H4 (cell line): ENCODE measurements at places on chromosomes 2 and 18. TPM values are rescaled to one million over a fixed set of nuclear protein-coding genes. Genes with fewer than 3 reads are reported as not detected.

CSRNP3 gene
- 2.7 and 3.7 TPM in 2 replicates for total RNA-seq

TGFA gene
- 19.7 and 32.2 TPM in 2 replicates for total RNA-seq

STRN gene
- 4.0 and 4.3 TPM in 2 replicates for total RNA-seq

PLEK gene
- total RNA-seq = 0.12 TPM in 1 of 2 replicates, not detected in the other

FEV gene
- total RNA-seq = not detected in 2 replicates

ARHGAP25 gene
- total RNA-seq = 0.49 and 0.56 TPM in 2 replicates

THSD7B gene
- total RNA-seq = 0.23 and 0.35 TPM in 2 replicates

ATP8B1 gene
- 0.64 and 1.8 TPM in 2 replicates for total RNA-seq

FAP gene
- total RNA-seq = 2.1 and 3.3 TPM in 2 replicates

ITGA4 gene
- 47.6 and 59.4 TPM in 2 replicates for total RNA-seq

DSC3 gene
- total RNA-seq = 0.02 TPM in 1 of 2 replicates, not detected in the other

FIGN gene
- total RNA-seq = 2.4 and 2.7 TPM in 2 replicates

UGT1A8 gene
- not detected in 2 replicates for total RNA-seq

ZBTB14 gene
- 17.6 and 18.0 TPM in 2 replicates for total RNA-seq

CD8B gene
- not detected in 2 replicates for total RNA-seq

HOXD12 gene
- not detected in 2 replicates for total RNA-seq

SCYGR4 gene
- not detected in 2 replicates for total RNA-seq

GPC1 gene
- total RNA-seq = 17.9 and 25.7 TPM in 2 replicates

PID1 gene
- total RNA-seq = 2.0 and 2.5 TPM in 2 replicates

MITD1 gene
- 23.8 and 24.1 TPM in 2 replicates for total RNA-seq

SERPINB12 gene
- total RNA-seq = not detected in 2 replicates

ALPP gene
- 1.4 and 1.5 TPM in 2 replicates for total RNA-seq

SIGLEC15 gene
- total RNA-seq = 3.4 and 3.5 TPM in 2 replicates

CRYGD gene
- total RNA-seq = not detected in 2 replicates

FSIP2 gene
- total RNA-seq = under 0.01 TPM in 2 replicates

CYS1 gene
- 0.43 and 1.1 TPM in 2 replicates for total RNA-seq

MBP gene
- 0.35 TPM in 1 of 2 replicates, not detected in the other for total RNA-seq

TSGA10 gene
- total RNA-seq = 1.9 and 3.0 TPM in 2 replicates

MAPK4 gene
- 0.10 TPM in 1 of 2 replicates, not detected in the other for total RNA-seq

CCDC74A gene
- total RNA-seq = 25.7 and 30.0 TPM in 2 replicates

NCKAP5 gene
- total RNA-seq = 0.08 and 1.0 TPM in 2 replicates

GATA6 gene
- total RNA-seq = 6.5 and 7.5 TPM in 2 replicates

ANKRD62 gene
- not detected in 2 replicates for total RNA-seq

PFN4 gene
- total RNA-seq = 0.72 and 1.1 TPM in 2 replicates

SP110 gene
- 23.7 and 26.3 TPM in 2 replicates for total RNA-seq

COLEC11 gene
- not detected in 2 replicates for total RNA-seq
